Kidney (tissue), 22 donors: ENCODE measurements at places on chromosomes 5 and 9. TPM values are rescaled to one million over a fixed set of nuclear protein-coding genes. Genes with fewer than 3 reads are reported as not detected.

C9orf50 gene
- 2.8 TPM for polyA plus RNA-seq

AGXT2 gene
- polyA plus RNA-seq = 215 TPM

GRCh38 chr9:86098824-86099700 lies at the start of gene GOLM1:
Gene GOLM1 (minus strand): TSS chr9:86099558. CDS start chr9:86079320, 20,238 bp downstream.
- H3K27me3 ChIP-seq = no peaks in the 10 kb centered on the region
- peak within 1 kb of the TSS; percentile 64 for H3K4me3 ChIP-seq
- H3K4me1 ChIP-seq = no peaks in the 10 kb centered on the region

GRCh38 chr9:109868207-109868606 lies 88.2 kb downstream of the PALM2AKAP2 start:
- no peaks in the 10 kb centered on the region for H3K36me3 ChIP-seq
- H3K27me3 ChIP-seq = no peaks in the 10 kb centered on the region
- no peak for DNase-seq
- no peak overlapping the region for H3K4me3 ChIP-seq

GABRA6 gene
- not detected for polyA plus RNA-seq

DNA sequence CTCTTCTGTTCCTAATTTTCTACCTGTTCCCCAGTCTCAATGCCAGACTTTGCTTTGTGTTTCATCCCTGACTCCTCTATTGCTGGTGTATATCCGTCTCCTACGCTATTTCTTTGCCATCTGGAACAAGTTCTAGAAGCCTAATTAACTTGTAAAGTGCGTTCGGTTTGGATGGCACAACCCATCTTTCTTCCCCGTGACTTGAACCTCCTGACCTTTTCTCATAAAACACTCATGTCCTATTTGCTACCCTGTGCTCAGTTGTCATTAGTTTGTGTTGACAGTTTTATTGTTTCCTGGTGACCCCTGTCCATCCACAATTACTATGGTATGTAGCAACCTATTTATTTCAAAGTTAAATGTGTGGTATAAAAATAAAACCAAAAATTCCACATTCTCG lies 323.5 kb downstream of the TLE4 start:
- no peaks in the 10 kb centered on the region for H3K36me3 ChIP-seq
- H3K4me1 ChIP-seq = no peaks in the 10 kb centered on the region
- DNase-seq = peak; percentile 85
- H3K4me3 ChIP-seq = no peak overlapping the region
- H3K27me3 ChIP-seq = no peaks in the 10 kb centered on the region

FPGS gene
- polyA plus RNA-seq = 44.0 TPM

DNA sequence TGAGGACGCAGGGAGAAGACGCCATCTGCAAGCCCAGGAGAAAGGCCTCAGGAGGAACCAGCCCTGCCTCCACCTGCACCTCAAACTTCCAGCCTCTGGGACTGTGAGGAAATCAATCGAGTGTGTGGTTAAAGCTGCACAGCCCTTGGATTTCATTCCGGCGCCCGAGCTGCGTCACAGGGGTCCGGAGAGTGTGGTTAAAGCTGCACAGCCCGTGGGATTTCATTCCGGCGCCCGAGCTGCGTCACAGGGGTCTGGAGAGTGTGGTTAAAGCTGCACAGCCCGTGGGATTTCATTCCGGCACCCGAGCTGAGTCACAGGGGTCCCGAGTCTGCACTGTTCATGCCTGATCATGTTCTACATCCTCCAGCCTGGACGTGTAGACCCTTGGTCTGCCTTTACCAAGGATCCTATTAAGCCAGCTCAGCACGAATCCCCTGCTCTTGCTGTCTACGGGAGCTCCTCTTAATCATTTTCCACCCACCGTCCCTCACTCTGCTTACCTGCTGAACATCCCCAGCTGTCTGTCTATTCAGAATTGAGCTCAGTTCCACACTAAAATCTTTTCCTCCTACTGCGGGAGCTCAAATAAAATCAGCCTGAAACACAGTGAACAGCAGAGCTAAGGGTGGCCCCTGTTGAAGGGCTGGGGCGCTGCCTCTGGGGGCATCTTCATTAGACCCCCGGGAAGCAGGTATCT lies 73.0 kb upstream of the OLFM1 start:
- H3K27me3 ChIP-seq = no peaks in the 10 kb centered on the region
- H3K36me3 ChIP-seq = no peaks in the 10 kb centered on the region
- H3K4me1 ChIP-seq = no peaks in the 10 kb centered on the region
- no peak overlapping the region for H3K27ac ChIP-seq

DNA sequence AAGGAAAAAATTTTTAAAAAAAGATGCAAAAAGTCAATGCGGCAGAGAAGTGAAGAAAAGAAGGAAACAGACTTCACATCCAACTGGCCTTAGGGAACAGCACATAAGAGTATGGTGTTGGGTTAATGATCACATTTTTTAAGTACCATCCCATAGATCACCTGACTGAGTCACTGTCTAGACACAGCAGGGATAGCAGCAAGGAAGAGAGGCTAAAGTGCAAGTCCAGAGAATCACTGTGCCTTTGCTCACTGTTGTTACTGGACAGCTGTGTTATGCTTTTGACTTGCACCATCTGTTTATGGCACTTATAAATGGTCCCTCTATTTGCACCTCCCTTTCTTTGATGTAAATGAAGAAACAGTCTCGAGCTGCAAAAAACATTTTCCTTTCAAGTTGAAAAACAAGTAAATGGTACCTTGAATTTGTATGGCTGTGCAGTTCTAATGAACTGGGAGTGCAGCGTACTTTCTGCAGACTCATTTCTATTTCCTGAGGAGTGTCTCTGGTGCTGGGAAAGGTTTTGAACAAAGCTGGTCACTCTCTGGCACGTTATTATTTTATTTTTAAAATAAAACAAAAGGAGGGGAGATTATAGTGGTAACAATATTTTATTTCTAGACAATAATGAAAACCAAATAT lies 84.2 kb downstream of the TRPM6 start:
- no peaks in the 10 kb centered on the region for H3K27me3 ChIP-seq
- H3K4me1 ChIP-seq = no peaks in the 10 kb centered on the region
- no peaks in the 10 kb centered on the region for H3K36me3 ChIP-seq
- no peak overlapping the region for H3K27ac ChIP-seq

IL9 gene
- not detected for polyA plus RNA-seq

- no peak for DNase-seq
- no peaks in the 10 kb centered on the region for H3K27me3 ChIP-seq
- H3K36me3 ChIP-seq = no peaks in the 10 kb centered on the region
- H3K27ac ChIP-seq = no peak overlapping the region
Measured at GRCh38 chr5:112915831-112916230, 6.2 kb downstream of the REEP5 start.

EIF4E1B gene
- polyA plus RNA-seq = not detected

DNA sequence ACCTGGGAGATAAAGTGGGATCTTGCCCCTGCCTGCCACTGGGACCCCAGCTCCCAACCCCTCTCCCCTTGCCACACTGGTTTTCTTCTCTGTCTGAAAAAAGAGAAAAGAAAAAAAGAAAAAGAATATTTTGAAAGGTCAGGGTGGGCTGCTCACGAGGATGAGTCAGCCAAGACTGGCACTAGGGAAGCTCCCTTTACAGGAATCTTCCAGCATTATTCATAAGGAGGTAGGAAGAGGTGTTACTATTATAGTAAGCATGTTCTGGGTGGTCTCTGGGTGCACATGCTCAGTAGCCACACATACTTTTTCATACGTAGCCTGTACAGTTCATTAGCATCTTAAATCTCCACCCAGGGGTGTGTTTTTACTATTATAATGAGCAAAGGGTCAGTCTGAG lies 46.8 kb upstream of the HAND1 start:
- DNase-seq = no peak
- H3K27me3 ChIP-seq = no peaks in the 10 kb centered on the region

- no peaks in the 10 kb centered on the region for H3K4me1 ChIP-seq
- H3K4me3 ChIP-seq = no peak overlapping the region
- no peak overlapping the region for H3K27ac ChIP-seq
Measured at GRCh38 chr9:27085456-27085855, 23.6 kb upstream of the TEK start.

DNA sequence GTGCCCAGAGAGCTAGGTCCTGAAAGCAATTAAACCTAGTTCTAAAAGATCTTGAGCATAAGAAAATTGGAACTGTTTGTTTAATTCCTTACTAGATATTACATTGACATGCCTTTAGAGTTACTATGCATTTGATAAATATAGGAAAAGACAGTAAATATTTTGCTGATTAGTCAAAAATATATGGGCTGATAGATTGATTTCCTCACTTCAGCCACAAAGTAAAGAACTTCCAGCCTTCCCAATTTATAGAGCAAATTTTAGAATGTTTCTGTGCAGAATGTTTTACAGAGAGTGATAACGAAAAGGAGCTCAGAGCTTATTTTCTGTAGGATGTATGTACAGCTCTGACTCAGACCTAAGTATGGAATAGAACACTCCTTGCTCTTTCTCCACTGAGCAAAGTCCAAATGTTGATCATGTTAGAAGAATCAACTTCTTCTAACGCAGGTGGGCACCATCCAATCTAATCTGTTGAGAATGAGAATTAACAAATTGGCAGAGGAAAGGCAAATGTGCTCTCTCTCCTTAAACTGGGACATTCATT lies 72.9 kb upstream of the PAM start:
- H3K4me1 ChIP-seq = no peaks in the 10 kb centered on the region
- DNase-seq = no peak
- no peaks in the 10 kb centered on the region for H3K27me3 ChIP-seq
- no peak overlapping the region for H3K27ac ChIP-seq

GRCh38 chr5:124590686-124591085 lies 155.8 kb downstream of the ZNF608 start:
- DNase-seq = no peak
- H3K27me3 ChIP-seq = no peaks in the 10 kb centered on the region
- H3K36me3 ChIP-seq = no peaks in the 10 kb centered on the region

- DNase-seq = no peak
- no peak overlapping the region for H3K4me3 ChIP-seq
- no peaks in the 10 kb centered on the region for H3K36me3 ChIP-seq
- H3K27ac ChIP-seq = no peak overlapping the region
- H3K27me3 ChIP-seq = no peaks in the 10 kb centered on the region
Measured at GRCh38 chr5:19229179-19229835, 758.7 kb downstream of the CDH18 start.

DNA sequence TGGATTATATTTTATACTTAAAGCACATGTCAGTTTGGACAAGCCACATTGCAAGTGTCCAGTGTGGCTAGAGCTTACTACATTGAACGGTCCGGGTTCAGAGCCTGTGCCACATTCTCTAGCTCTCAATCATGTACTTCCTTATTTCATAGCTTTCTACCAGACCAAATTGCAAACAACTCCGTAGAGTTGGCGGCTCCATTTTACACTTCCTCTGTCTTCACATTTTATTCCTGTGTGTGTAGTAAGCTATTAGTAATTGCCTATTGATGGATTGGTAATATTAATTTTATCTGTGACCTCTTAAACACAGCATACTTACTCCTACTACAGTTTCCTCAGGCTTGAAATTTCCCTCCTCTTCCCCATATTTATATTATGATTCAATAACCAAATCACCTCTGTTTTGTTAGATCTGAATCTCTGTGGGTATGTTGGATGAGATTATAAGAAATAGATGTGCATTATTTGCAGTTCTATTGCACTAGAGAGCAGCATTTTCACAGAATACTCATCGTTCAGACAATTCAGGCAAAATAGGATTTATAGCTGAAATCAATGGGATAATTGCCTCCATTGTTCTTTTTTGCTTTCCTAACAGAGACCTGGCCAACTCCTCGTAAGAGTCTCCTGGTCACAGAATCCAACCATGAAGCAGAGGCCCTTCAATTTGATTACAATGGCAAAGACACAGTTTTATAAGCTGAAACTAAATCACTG lies 29.0 kb upstream of the C9orf72 start:
- DNase-seq = no peak
- H3K4me3 ChIP-seq = no peak overlapping the region
- H3K4me1 ChIP-seq = no peaks in the 10 kb centered on the region

GRCh38 chr5:176629853-176630680 lies at the start of the genes EIF4E1B and SNCB:
Gene EIF4E1B (plus strand): TSS chr5:176630675. CDS start chr5:176642788, 12,113 bp downstream.
Gene SNCB (minus strand): TSS chr5:176630534. CDS start chr5:176629654, 880 bp downstream.
- peak within 1 kb of the TSS; percentile 41 for H3K4me3 ChIP-seq
- H3K27ac ChIP-seq = no peak within 1 kb of the TSS
- H3K4me1 ChIP-seq = no peaks in the 10 kb centered on the region
- DNase-seq = peak; percentile 67

GFPT2 gene
- 2.7 TPM for polyA plus RNA-seq

GRCh38 chr5:5523066-5523505 lies 100.6 kb downstream of the ICE1 start:
- no peaks in the 10 kb centered on the region for H3K36me3 ChIP-seq
- H3K27me3 ChIP-seq = no peaks in the 10 kb centered on the region
- peak overlapping the region; percentile 21 for H3K4me3 ChIP-seq
- no peaks in the 10 kb centered on the region for H3K4me1 ChIP-seq
- DNase-seq = peak; percentile 7
- H3K27ac ChIP-seq = no peak overlapping the region

DNA sequence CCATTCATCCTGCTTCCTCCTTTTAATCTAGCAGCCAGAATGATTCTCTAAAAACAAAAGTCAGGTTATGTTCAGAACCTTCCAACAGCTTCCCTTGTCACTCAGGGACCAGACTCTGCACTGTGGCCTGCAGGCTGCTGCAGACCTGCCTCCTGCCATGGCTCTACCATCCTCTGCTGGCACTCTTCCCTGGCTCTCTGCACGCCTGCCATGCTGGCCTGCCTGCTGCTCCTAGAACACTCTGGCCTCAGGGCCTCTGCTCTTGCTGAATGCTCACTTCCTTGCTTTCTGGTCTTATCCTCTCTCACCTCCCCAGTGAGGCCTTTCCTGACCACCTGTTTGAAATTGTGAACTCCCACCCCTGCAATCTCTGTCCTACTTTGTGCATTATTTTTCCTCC lies 149.4 kb downstream of the CD180 start:
- no peaks in the 10 kb centered on the region for H3K4me1 ChIP-seq
- no peak overlapping the region for H3K27ac ChIP-seq
- H3K27me3 ChIP-seq = no peaks in the 10 kb centered on the region
- no peak overlapping the region for H3K4me3 ChIP-seq

- no peak overlapping the region for H3K27ac ChIP-seq
- no peaks in the 10 kb centered on the region for H3K36me3 ChIP-seq
- DNase-seq = no peak
- no peaks in the 10 kb centered on the region for H3K4me1 ChIP-seq
- H3K4me3 ChIP-seq = no peak overlapping the region
Measured at GRCh38 chr9:86200599-86201162, 58.8 kb downstream of the C9orf153 start.

WNT8A gene
- not detected for polyA plus RNA-seq

DNA sequence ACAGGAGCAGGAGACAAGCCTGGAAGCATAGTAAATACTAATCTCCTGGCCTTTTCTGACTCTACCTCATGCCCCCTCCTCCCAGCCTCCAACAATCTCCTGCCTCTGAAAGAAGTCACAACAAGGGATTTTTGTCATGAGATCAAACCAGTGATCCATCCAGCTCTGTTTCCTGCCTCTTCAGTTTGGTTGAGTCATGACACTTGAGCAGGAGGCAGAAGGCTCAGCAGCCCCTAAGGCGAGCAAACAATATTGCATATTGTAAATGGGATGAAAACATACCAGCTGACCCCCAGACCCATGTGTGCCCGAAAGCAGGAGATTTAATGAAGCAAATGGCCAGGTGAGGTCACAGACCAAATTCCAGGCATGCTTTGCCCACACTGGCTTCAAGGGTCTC lies 272.8 kb downstream of the GAS1 start:
- no peaks in the 10 kb centered on the region for H3K4me1 ChIP-seq
- H3K4me3 ChIP-seq = no peak overlapping the region
- no peaks in the 10 kb centered on the region for H3K27me3 ChIP-seq
- no peaks in the 10 kb centered on the region for H3K36me3 ChIP-seq
- H3K27ac ChIP-seq = no peak overlapping the region

- H3K36me3 ChIP-seq = no peaks in the 10 kb centered on the region
- DNase-seq = peak; percentile 88
- H3K4me3 ChIP-seq = peak within 1 kb of the TSS; percentile 48
- no peak within 1 kb of the TSS for H3K27ac ChIP-seq
- H3K4me1 ChIP-seq = no peaks in the 10 kb centered on the region
Measured at GRCh38 chr9:137046088-137046787, at the start of gene NPDC1. Gene NPDC1 (minus strand): TSS chr9:137046177. CDS start chr9:137045989, 188 bp downstream.
